T-helper 1 cell treated with Interleukin-12 subunit alpha and Interleukin-12 subunit beta and Interleukin-4 antibody, amounts not matched to agents 30 ng/mL and 1 ng/mL, for 36 hours (primary cell): ENCODE measurements at places on chromosomes 6 and 20. TPM values are rescaled to one million over a fixed set of nuclear protein-coding genes. Genes with fewer than 3 reads are reported as not detected.

ABHD12 gene
- 32.4 and 32.9 TPM in 2 replicates for total RNA-seq

RCAN2 gene
- 6.4 and 6.6 TPM in 2 replicates for total RNA-seq

SLC17A4 gene
- not detected in 2 replicates for total RNA-seq

AVP gene
- total RNA-seq, result not detected in 2 replicates

C6orf136 gene
- total RNA-seq, result 22.2 and 31.1 TPM in 2 replicates

TMEM14A gene
- 13.9 and 14.4 TPM in 2 replicates for total RNA-seq

CHRNA4 gene
- total RNA-seq, result not detected in 2 replicates

OR12D3 gene
- not detected in 2 replicates for total RNA-seq

CRISP2 gene
- not detected in 2 replicates for total RNA-seq

ERMARD gene
- total RNA-seq, result 30.8 and 31.3 TPM in 2 replicates

NELFE gene
- 75.3 and 83.4 TPM in 2 replicates for total RNA-seq

PHACTR3 gene
- not detected in 2 replicates for total RNA-seq

ARFGAP1 gene
- 93.8 and 94.1 TPM in 2 replicates for total RNA-seq

RSPH3 gene
- 1.8 and 2.3 TPM in 2 replicates for total RNA-seq

SLC12A5 gene
- total RNA-seq, result 0.49 and 0.88 TPM in 2 replicates

MICB gene
- 55.3 and 58.5 TPM in 2 replicates for total RNA-seq

GCNT2 gene
- 5.8 and 6.4 TPM in 2 replicates for total RNA-seq

PKIB gene
- total RNA-seq, result 0.39 and 0.49 TPM in 2 replicates

POPDC3 gene
- total RNA-seq, result not detected in 2 replicates

FAM184A gene
- 4.8 and 5.5 TPM in 2 replicates for total RNA-seq
